NB4 (cell line): ENCODE measurements at places on chromosomes 2 and 18.

- DNase-seq, result no peak
These were observed 99.0 kb downstream of the EPB41L3 start for GRCh38 chr18:5444847-5445246.

DNA sequence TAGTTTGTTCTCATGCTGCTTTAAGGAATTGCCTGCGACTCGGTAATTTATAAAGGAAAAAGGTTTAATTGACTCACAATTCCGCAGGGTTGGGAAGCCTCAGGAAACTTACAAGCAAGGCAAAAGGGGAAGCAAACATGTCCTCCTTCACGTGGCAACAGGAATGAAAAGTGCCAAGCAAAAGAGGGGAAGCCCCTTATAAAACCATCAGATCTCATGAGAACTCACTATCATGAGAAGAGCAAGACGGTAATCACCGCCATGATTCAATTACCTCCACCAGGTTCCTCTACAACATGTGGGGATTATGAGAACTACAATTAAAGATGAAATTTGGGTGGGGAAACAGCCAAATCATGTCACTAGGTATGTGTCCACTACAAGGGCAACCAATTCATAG is 53.9 kb downstream of the MAP4K3 start:
- no peak for DNase-seq

GRCh38 chr2:112692495-112692911 is 28.3 kb upstream of the NT5DC4 start:
- peak; percentile 97 for DNase-seq

DNA sequence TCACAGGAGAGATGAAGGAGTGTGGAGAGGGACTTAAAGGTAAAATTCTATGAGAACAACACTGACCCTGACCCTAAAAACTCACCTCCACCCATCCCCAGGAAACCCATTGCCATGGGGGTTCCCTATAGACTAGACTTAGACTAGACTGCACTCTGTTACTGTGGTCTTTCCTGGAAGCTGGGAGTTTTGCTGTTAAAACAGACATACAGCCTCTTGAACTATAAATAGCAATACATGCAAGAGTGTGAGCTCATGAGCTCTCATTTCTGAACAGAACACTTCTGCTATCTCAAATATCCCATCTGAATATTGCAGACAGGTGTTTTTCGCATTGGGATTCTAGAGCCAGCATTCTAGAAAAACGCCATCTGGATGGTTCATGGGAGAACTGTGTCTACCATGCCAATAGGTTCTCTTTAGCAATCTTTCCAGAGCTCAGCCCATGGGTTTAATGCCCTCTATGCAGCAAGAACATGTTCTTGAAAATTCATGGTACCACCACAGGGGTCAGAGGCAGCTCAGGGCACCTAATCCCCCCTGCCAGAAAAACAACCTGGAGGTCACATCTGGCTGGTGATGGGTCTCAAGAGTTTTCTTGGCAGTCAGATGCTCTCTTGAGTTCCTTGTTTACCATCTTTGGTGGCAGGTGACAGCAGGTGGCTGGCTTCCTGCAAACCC is 51.9 kb downstream of the SLC14A2 start:
- no peak for DNase-seq

DNA sequence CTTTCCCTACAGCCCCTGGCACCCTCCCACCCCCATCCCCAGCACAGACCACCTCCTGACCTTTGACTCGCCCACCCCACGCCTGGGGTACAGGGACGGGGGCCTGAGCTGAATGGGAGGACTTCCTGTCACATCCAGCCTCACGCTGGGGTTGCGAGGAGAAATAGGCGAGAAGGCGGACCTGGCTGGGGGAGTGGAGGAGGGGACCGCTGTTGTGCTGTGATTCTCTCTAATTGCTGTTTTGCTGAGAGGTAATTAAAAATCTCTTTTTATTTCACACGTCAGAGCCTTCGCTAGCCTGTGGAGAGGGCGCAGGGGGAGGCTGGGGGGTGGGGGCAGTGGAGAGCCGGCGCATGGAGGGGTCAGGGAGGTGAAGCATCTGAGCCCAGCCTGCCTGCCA is 9.7 kb upstream of the ECEL1 start:
- DNase-seq, result no peak

DNA sequence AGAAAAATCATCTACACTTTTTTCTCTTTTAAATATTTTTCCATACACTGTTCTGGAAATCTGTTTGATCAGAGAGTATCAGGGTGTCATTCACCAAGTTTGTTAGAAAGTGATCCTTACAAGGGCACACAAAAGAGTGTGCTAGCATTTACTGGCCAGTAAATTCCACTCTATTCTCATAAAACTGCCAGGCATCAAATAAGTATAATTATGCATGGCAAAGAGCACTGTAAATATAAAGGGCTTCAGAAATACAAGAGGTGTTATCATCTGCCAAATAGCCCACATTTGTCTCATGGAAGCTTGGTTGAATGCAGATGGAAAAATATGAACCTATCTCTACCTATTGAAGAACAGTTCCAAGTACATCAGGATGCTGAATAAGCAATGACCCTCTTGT is 847.3 kb upstream of the ACVR2A start:
- no peak for DNase-seq

DNA sequence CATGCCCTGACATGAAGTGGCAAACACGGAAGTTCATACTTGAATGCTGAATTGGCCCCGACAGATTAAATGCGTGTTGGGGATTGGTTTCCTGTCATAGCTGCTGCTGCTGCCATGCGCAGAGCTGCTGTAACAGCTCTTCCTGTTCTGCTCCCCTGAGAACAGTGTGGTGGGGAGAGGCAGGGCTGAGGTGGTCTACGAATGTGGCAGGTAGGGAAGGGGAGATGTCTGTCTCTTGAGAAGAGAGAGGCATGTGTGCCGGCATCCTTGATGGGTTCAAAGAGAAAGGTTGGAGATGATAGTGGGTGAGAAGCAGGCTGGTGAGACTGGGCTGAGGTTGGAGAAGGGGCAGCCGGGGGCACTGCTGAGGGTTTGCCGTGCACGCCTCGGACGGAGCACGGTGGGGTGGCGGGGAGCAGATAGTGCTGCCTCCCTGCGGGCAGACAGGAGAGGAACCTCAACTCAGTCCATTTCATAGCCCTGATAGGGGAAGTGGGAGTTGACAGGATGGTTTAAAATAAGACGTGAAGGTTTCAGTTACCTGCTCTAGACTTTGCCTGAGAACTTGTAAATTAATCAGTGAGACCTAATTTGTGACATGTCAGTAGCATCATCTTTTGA is 46.1 kb downstream of the TMEM185B start:
- peak; percentile 94 for DNase-seq

GRCh38 chr18:7329016-7329415 is 98.1 kb downstream of the LRRC30 start:
- no peak for DNase-seq

- no peak for DNase-seq
These were observed 300.1 kb upstream of the SLC8A1 start for GRCh38 chr2:40751981-40752380.

GRCh38 chr2:111168528-111169239 is 48.0 kb downstream of the BCL2L11 start:
- peak; percentile 68 for DNase-seq

GRCh38 chr2:102943251-102943650 is 181.4 kb downstream of the TMEM182 start:
- DNase-seq, result no peak

GRCh38 chr2:236538242-236538641 is 31.4 kb upstream of the ACKR3 start:
- DNase-seq, result no peak

GRCh38 chr18:71443706-71444480 is 1100.2 kb downstream of the CBLN2 start:
- DNase-seq, result no peak

DNA sequence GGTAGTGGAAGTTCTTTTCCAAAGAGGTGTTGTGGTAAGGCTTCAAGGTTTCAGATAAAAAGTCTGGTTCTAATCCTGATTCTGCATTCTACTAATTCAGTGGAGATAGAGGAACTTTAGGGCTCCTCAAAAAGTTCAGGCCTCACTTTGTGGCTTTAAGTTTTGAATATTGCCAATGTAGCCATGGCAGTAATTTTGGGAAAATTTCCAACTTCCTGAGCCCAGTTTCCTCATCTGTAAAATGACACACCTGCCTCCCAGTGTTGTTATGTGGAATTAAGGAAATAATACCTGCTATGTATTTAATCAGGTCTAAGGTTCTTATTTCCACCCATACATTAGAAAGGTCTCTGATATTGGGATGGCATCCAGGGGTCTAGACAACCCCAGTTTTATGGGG is 147.6 kb upstream of the ITGA6 start:
- no peak for DNase-seq

GRCh38 chr2:177326005-177326404 is 61.5 kb upstream of the NFE2L2 start:
- no peak for DNase-seq

- no peak for DNase-seq
These were observed 28.7 kb downstream of the CDK15 start for GRCh38 chr2:201835066-201835465.

- no peak for DNase-seq
These were observed 113.2 kb downstream of the TSN start for GRCh38 chr2:121868652-121869051.

DNA sequence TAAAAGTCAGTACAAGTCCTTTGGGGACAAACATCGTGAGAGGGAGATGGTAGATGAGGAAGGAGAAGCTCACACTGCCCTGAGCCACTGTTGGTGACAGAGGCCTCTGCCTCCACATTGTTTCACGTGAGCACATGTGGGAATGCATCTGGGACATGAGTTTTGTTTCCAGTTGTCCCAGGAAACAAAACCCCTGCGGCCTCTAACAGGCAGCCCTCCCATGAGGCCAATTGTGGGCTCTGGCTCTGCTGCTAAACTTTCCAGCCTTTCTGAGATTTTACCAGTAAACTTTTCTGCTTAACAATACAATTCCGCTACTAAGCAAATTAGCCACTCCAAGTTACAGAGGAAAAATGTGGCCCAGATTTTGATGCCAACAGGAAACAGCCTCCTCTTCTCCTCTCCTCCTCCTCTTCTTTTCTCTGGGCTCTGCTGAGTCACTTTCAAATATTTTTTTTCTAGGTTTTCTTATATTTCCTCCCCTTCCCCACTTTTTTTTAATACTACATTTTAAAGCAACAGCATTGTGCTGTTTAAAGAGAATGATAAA is 23.4 kb upstream of the LRRC30 start:
- no peak for DNase-seq

- DNase-seq, result no peak
These were observed 212.5 kb upstream of the TMEM200C start for GRCh38 chr18:6107794-6108193.

GRCh38 chr2:213789940-213790339 is 505.7 kb downstream of the SPAG16 start:
- DNase-seq, result no peak

DNA sequence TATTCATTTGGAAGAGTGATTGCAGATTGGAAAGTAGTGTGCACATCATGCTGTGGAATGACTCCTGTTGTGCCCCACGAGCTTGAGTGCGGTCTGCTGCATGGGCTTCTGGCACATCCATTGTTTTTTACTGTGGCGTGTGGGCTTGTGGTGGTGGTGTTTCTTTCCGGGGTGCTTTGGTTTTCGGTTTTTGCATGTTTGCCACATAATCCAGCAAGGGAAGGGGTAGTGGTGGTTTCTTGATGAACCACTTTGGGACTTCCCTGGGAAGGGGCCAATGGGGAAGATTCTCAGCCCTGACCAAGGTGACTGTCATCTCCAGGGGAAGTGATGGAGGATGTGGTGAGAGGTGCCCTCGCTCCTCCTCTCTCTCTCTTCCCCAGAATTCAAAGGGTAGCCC is 57.0 kb downstream of the COA5 start:
- DNase-seq, result no peak

DNA sequence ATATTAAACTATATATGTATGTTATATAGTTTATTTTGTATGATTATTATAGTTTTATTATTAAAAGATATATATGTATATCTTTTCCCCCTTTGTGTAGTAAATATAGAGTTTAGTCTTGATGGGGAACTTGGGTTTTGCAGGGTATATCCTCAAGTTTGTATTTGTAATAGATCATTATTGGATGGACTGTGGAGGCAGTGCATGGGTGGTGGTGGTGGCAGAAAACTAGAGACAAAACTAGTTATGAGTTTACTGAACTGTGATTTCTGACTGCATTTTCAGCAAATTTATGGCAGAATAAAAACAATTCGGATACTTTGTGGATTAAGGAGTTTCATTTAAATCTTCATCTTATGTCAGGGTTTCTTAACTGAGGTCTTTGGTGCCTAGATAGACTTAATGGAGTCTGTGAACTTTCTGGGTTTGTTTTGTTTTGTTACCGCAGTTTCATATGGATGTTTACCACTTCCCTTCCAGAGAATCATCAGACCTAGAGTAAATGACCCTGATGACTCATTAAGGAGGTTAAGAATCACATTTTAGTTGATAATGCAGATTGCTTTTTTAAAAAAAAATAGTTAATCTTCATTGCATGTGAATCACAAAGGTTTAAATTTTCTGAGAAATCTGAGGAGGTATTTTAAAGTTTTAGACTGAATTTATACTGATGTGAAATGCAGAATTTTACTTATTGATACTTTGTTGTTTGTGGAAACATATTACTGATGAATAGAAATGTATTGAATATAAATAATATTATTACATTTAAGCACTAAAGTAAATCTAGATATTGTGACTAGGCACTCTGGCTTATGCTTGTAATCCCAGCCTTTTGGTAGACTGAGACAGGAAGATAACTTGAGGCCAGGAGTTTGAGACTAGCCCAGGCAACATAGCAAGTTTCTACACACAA is 14.5 kb downstream of the EPC2 start:
- DNase-seq, result peak; percentile 62

DNA sequence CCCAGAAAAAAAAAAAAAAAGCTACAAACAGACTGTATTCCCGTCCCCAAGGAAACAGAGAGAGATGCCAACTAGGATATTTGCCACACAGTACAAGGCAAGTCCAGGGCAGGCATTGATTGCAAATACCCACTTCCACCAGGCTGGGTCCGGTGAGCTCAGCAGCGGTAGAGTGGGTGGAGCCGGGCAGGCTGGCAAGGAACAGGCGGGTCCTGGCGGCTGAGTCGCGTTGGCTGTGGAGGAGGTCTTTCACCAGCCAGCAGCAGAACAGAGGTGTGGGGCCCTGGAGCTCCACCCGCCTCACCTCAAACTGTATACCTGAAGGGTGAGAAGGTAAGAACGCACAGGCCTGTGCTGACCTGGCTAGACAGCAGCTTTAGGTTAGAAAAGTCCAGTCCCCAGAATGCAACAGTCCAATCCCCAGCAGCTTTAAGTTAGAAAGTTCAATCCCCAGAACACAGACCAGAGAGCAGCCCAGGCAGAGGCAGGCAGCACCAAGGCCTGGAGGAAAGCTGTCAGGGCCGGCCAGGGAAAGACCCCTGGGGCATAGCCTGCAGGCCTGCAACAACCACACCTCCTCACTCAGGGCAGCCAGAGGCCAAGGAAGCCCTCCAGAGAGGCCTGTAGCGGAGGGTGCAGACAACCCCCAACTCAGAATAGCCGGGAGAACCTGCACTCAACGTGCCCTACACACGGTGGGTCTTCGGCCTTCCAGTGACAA is 21.9 kb upstream of the MTERF4 start:
- no peak for DNase-seq
